ENCODE measurements at places on chromosomes 1 and 21.

DNA sequence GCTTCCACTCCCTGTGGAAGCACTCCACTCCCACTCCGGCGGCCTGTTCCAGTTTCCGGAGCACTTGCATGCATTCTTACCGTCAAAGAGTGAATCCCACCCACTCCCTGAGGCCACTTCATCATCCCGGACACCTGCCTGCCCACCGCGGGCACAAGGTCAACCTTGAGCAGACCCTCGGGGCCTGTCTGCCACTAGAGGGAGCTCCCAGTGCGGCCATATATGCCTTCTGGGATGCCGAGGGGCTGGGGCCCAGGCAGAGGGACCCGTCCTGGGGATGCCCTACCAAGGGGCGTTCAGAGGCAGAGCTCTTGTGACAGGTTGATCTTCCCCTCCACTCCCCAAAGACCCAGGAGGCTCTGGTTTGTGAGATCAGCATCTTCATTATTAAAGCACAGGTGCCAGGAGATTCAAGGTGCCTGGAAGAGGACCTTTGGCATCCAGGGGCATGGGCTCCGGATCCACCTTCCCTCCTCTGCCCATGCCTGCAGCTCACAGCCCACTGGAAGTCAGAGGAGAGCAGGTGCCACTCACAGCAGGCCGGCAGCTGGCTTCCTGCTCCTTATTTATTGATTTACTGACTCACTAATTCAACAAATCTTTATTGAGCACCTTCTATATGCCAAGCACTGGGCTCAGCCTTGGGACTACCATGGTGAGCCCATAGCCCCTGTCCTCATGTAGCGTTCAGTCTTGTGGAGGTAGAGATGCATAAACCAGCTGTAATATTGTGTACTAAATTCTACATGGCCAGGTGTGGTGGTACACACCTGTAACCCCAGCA, 47.3 kb downstream of the UBIAD1 start:
- DNase-seq, result peak; percentile 49

GRCh38 chr1:179598631-179599030, 7.0 kb downstream of the TDRD5 start:
- DNase-seq, result no peak

DNA sequence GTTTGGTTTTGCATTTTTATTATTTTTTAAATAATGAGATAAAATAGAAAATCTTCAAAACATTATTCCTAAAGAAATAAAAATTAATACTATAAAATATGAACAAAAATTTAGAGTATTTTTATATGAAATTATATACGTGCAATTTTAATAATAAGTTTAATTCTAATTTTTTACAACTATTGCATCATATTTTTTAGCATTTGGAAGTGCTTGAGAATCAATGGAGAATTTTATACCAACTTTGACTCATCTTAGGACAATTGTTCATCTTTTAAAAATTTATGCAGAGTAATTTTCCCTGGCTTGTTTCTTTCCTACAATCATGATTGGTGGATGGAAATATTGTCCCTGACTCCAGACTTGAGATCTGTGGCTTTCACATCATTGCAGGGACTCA, 362.5 kb downstream of the MRPL39 start:
- no peak for DNase-seq

DNA sequence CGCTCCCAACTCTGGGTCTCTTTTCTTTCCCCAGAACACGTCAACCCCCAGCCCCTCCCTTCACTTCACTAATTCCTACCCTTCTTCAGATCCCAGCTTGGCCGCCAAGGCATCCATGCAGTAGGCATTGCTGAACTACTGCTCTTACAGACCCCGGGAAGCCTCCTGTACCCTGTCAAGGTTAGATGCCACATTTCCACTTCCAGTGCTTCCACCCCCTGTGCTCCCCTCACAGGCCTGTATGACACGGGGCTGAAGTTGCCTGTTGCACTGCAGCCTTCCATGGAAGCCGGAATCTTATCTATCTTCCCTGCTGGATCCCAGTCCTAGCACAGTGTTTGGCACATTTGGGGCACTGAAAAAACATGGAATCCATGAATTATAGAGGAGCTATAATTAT, 99.0 kb upstream of the SOD1 start:
- no peak for DNase-seq

- DNase-seq, result no peak
Observed at GRCh38 chr1:75720325-75720724, 4.2 kb upstream of the ACADM start.

GRCh38 chr1:199243423-199244061, 604.7 kb downstream of the PTPRC start:
- peak; percentile 91 for DNase-seq

DNA sequence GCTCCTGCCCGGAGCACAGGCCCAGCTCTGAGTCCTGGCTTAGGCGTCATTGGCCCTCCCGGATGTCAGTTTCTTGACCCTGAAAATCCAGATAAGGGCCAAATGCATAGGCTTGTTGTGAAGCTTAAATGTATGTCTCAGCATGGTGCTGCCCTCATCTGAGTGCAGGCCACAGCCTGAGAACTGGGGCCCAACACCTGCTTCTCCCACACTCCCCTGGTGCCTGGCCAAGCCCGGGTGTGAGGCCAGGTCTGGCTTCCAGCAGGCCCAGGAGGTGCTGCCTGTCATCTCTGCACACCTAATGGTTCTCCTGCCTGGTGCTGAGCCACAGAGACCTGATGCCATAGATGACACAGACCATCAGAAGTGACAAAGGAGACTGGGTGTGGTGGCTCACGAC, 14.0 kb downstream of the MX2 start:
- DNase-seq, result no peak

GRCh38 chr1:171460018-171460620, 25.2 kb upstream of the PRRC2C start:
- DNase-seq, result no peak

- DNase-seq, result no peak
Observed at GRCh38 chr1:224518528-224518927, 83.9 kb upstream of the WDR26 start.
